ENCODE measurements at places on chromosomes 1 and 21.

DNA sequence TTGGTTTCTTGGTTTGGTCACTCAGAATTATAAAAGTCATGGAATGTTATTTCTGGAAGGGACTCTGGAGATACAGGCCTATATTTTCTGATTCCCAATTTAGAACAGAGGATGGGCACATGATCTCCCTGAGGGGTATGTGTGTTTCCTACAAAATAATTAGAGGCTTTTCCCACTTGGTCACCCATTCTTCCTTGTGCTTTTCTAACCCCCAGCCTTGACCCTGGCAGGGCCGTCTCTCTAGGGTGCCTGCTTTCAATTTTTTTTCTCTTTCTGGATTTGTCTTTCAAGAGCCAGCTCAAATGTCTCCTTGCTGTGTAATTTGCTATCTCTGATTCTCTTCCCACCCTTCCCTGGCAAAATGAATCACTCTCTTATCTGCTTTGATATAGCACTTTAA is 131.9 kb downstream of the HLX start:
- DNase-seq: no peak

DNA sequence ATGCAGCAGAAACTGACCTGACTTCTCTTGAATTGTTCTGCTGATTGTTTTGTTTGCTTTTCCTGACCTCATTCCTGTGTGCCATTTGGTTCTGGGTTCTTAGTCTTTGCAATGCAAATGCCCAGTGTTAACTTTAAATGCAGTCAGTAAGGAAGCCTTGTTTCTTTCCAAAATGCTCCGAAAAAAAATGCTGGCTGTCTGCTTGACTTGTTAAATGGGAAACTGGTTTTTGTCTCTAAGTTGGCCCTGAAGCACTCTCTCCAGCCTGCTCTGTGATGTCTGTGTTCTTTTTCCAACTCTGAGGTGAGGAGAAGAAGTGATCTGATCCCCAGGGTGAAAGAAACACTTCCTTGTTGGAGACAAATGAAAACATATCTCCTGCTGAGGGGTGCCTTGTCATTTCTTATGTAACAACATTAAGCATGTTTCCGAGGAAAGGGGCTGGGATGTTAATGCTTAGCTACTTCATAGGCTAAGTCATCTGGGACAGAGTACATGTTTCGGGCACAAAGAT is 256.3 kb upstream of the ADGRL4 start:
- DNase-seq: no peak

- DNase-seq: peak; percentile 36
Observed at GRCh38 chr1:10514490-10515235, 39.9 kb downstream of the PEX14 start.

DNA sequence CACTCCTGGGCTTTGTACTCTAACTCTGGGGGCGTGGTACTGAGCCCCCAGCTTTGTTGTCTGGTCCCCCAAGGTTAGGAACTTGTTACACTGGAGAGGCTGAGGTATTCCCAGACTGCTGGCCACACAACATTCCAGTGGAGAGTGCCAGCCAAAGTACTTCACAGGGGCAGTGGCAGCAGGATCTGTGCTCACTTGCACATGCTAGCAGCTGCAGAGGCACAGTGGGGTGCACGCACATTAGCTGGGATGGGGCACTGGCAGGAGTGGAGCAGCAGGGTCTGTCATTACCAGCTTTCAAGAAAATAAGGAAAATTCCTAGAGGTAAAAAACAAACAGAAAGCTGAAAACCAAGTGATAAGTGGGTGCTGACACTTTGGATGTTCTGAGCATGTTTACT is 31.0 kb downstream of the ZNF691 start:
- no peak for DNase-seq

DNA sequence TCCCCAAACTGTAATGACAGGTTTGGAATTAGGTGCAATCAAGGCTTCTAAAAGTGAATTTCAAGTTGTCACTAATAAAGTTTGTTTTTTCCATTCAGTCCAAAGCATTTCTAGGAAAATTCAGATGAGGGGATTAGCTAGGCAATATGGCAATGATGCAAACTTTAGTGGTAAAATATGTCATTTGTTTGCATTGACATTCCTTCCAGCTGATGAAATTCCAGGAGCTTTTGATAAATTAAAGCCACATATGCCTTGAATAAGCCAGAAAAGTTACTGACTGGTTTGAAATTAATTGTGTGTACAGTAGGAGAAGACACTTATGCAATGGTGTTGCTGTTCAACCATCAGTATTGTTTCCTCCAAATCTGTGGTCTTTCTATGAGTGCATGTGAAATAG is 57.8 kb downstream of the MROH9 start:
- DNase-seq: no peak

DNA sequence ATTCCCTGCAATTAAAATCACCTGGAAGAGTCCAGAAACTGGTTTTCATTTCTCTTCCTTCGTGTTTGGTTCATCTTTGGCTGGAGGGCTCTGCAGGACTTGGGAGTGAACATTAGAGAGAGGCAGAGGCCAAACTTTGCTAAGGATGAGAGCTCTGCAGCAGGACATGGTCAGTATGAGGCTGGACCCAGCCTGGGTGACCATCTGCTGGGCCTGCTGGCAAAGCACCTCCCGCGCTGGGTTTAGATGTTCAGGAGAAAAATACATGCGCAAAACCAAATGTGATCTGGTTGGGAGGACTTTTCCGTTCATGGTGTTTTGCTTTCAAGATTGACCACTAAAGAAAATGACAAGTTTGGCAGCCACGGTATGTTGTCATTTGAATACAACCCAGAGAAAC is 15.9 kb downstream of the KAZN start:
- no peak for DNase-seq

DNA sequence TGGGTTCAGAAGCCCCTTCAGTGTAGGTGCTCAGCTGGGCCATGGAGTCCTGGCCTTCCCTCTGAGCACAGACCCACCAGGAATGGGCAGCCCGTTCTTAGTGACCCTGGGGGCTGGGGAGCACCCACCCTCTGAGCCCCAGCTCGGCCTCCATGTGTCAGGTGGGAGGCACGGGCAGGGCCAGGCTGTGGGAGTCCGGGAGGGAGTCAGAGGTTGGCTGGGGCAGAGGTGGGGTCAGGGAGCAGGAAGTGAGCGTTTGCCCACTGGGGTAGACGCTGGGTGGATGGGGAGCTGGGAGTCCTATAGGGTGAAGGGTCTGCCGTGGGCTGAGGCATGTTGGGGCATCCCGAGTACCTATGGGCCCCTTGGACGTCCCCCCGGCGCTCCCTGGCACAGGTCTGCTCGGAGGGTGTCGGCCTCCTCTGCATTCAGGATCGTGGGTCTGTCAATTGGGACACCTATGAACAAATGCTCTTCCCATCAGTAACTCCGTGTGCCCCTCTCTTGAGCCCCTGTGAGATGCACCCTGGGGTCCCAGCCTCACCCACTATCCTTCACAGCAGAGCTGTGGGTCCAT is 30.5 kb downstream of the COL18A1 start:
- no peak for DNase-seq

GRCh38 chr1:52925571-52926005 is 1.5 kb upstream of the SCP2 start:
- DNase-seq: no peak

DNA sequence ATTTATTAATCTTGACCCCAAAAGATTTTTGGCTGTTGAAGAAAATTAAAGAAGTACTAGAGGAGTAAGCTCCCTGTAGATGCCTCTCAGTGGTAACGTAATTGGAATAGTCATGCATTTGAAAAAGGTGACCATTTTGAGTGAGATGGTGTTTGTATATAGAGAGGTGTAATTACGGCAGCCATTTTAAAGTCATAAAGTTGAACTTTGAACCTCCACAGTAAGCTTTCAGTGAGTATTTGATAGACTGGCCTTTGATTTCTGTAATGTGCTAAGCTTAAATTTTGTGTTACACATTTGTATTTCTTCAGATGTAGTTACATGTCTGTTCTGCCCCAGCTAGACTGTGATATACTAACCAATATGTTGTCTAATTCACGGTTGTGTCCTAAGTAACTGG is 21.5 kb upstream of the TMCO2 start:
- DNase-seq: no peak

GRCh38 chr1:223035724-223036478 is 107.1 kb downstream of the TLR5 start:
- DNase-seq: no peak

GRCh38 chr1:201748335-201748734 is 80.6 kb upstream of the IPO9 start:
- DNase-seq: no peak

DNA sequence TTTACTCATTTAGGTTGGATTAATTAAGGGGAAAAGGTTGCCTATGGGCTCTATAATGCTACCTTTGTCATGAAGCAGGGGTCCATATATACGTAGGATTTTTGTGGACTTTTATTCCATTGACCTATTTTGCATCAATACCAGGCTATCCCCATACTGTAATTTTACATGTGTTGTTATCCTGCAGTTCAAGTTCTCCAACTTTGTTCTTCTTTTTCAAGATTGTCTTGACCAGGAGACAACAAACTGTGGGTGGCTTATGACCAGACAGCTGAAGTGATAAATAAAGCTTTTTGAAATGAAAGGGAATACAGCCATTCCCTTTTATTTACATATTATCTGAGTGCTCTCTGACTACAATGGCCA is 345.7 kb downstream of the BARHL2 start:
- DNase-seq: no peak

DNA sequence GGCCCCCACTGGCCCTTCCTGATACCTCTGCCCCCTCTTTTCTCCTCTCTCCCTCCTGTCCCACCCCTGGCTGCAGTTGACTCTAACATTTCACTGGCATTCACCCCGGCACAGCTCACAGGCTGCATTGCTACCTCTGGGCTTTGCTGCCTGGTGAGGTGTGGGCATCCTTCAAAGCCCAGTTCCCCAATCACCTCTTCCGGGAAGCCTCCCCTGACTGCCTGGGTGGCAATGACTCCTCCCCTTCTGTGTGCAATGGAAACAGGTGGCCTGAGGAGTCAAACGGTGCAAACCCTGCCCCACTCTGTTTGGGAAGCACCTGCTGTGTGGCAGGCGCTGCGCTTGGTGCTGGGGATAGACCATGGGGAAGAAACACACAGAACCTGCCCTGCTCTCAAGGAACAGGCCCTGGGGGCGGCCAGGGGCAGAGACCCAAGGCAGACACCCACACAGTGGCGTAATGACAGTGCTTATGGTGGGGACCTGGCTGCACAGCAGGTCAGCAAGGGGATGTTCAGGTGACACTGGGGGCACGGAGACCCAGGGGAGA is 39.3 kb upstream of the POFUT2 start:
- no peak for DNase-seq

DNA sequence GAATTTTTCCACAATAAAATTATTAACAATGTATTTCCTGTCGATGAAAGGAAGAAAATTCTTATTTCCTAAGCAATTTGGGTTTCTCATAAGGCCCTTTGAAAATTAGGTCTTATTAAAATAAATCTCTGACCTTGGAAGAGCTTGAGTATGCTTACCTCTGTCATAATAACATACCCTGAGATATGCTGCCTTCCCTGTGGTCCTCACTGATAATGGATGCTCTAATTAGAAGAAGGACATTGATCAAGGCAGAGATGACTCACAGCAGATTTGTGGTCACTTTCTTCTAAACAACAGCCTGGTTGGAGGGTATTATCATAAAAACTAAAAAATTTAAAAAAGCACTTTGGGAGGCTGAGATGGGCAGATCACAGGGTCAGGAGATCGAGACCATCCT is 217.8 kb downstream of the GRIK1 start:
- DNase-seq: no peak

GRCh38 chr1:99766378-99766800 is at the start of gene FRRS1:
Gene FRRS1 (minus strand): TSS chr1:99766635. CDS start chr1:99748768, 17,867 bp downstream.
- DNase-seq: peak; percentile 71

GRCh38 chr1:22507587-22507986 is 55.7 kb upstream of the EPHA8 start:
- no peak for DNase-seq

GRCh38 chr1:30329802-30330557 is 393.4 kb downstream of the MATN1 start:
- DNase-seq: no peak

DNA sequence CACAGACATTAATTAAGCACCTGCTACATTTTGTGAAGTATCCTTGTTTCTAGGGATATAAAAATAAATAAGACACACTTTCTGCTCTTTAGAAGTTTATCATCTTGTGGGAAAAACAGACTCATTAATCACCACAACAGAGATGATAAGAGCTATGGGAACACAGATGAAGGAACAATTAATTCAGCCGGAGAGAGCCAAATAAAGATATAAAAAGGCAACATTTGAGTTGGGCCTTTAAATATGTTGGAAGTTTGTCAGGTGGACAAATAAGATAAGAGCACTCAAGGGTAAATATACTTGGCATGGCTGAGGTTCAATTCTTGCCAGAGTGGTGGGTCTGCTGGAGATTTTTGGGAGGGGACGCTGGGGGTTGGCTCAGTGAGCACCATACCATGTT is 34.2 kb upstream of the VTCN1 start:
- no peak for DNase-seq

- peak; percentile 20 for DNase-seq
Observed at GRCh38 chr1:85654066-85654782, 54.0 kb downstream of the ZNHIT6 start.

- no peak for DNase-seq
Observed at GRCh38 chr1:175067362-175068106, at the start of gene TNN. Gene TNN (plus strand): TSS chr1:175067833. CDS start chr1:175077419, 9,586 bp downstream.

GRCh38 chr1:156080241-156080862 is 1.9 kb downstream of the MEX3A start:
- DNase-seq: no peak

GRCh38 chr21:34008618-34009017 is 64.8 kb upstream of the MRPS6 start:
- no peak for DNase-seq

DNA sequence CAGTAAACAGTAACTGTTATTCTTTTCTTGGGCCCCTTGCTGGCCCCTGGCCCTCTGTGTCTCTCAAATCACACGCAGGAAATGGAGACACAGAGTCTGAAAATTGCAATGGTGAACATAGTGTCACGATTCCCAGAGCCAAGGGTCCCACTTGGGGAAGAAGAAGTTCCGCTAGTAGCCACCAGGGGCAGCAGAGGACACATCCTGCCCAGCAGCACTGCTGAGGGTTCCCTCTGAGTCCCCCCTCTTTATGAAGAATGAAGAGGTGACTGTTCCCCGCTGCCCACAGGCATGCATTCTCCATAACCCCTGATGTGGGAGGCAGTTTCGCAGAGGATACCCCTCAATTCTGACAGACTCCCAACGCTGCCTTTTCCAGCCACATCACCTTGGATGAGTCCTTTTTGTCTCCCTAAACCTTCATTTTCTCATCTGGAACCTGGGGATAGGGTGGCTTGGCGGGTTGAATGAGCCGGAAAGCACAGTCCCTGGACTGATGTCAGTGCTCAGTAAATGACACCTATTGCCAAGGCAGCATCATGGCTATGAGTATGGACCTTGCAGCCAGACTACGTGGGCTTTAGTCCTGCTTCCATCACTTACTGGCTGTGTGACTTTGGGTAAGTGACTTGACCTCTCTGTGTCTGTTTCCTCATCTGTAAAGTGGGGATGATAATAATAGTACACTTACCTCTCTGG is 238.0 kb upstream of the TMEM51 start:
- peak; percentile 56 for DNase-seq

GRCh38 chr1:185969028-185969427 is 234.8 kb downstream of the HMCN1 start:
- no peak for DNase-seq
